ENCODE measurements at places on chromosomes 12 and 14. TPM values are rescaled to one million over a fixed set of nuclear protein-coding genes. Genes with fewer than 3 reads are reported as not detected.
A peak's percentile ranks its signal among the peaks of the same experiment; 100 is the strongest.

DNA sequence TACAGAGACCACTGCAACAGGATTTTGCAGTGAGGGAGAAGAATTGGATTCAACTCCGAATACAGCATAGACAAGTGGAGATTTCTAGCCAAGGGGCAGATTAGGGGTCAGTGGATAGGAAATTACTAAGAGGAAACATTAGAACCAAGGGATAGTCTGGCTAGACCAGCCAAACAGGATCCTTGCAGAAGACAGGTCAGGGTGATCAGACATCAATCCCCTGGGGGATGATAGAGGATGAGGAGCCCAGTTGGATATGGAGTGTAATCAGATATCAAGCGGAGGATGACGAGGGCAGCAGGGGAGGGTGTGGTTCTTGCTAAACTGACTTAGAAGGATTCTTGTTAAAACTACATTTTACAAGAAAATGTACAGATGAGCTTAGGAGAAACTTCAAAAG is 424.4 kb downstream of the DAD1 start:
- H3K36me3 ChIP-seq, result no peaks in the 10 kb centered on the region
- no peak overlapping the region for H3K4me3 ChIP-seq
- DNase-seq, result no peak
- no peak overlapping the region for H3K27ac ChIP-seq
- H3K4me1 ChIP-seq, result no peaks in the 10 kb centered on the region

GRCh38 chr12:89889062-89889461 is 180.4 kb upstream of the ATP2B1 start:
- H3K27me3 ChIP-seq, result no peaks in the 10 kb centered on the region
- peaks cover 30% of the 10 kb centered on the region for H3K4me1 ChIP-seq
- H3K27ac ChIP-seq, result no peak overlapping the region
- DNase-seq, result no peak

DNA sequence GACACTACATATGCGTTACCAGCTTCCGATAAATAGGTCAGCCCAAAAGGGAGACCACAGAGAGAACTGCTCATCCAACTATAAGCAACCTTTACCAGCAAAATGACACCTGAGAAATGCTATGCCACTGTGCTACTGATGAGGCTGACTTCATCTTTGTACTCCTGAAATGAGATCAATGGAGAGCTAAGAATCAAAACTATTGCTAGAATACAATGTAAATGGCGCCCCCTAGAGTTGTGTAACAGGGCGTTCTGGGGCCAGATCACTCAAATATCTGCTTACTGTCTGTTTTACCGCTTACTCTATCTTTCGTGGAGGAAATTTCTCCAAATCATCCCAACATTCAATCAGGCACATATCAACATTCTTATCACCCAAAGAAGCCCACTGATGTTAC is 4.6 kb downstream of the ZNF384 start:
- H3K4me3 ChIP-seq, result no peak overlapping the region
- H3K4me1 ChIP-seq, result 0 out of 2 replicates have a peak, but pooled peaks cover 3% of the 10 kb centered on the region
- H3K27me3 ChIP-seq, result no peaks in the 10 kb centered on the region
- H3K36me3 ChIP-seq, result peaks cover 15% of the 10 kb centered on the region
- DNase-seq, result peak; percentile 79

DNA sequence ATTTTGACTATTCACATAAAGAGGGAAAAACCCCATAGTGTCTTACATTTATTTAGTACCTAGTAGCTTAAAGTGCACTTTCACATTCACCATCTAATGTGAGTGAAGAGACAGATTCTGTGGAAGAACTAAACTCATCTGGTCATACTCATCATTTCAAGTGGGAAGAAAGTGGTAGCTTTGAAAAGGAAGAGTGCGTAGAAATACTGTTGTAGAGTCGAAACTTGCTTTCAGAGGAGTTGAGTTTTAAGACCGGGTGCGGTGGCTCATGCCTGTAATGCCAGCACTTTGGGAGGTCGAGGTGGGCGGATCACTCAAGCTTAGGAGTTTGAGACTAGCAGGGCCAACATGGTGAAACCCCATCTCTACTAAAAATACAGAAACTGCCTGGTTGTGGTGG is 222.2 kb downstream of the ERC1 start:
- H3K27me3 ChIP-seq, result no peaks in the 10 kb centered on the region
- no peak overlapping the region for H3K4me3 ChIP-seq
- no peaks in the 10 kb centered on the region for H3K36me3 ChIP-seq

The CKAP4 gene
- total RNA-seq, result 50.7 TPM

The HOXC5 gene
- not detected for total RNA-seq

Measured in SJCRH30 (cell line).